Suppressor macrophage treated with lipopolysaccharide for 1 hour (primary cell): ENCODE measurements at places on chromosomes 12 and 14.
A peak's percentile ranks its signal among the peaks of the same experiment; 100 is the strongest.

DNA sequence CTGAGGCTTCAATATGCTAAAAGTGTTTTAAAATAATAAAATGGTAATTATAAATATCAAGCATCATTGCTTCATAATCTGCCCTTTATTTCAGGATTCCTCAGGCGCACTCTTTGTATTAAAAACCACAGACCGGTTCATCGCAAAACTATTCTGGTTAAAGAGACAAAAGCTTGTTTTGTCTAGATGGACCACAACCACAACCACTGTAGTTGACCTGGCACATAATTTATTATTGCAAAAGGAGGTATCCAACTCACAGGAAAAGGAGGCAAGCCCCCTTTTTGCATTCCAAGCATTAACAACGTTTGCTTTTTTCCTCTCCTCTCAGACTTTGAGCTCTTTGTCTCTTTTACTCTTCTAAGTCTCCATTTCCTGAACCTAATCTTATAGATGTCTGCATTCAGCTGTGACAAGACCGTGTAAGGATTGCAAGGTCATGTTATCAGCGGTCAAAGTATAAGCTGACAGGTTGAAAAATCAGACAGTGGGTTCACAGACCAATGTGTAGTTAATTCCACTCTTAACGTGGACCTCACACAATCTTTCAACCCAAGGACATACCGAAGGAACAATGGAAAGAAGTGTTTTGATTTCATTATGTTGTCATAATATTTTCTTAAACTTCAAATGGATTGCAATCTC lies 1057.6 kb downstream of the GALC start:
- DNase-seq, result no peak

- no peak for DNase-seq
These were observed 28.9 kb downstream of the ESR2 start for GRCh38 chr14:64265222-64265621.

- no peak for DNase-seq
These were observed 216.0 kb upstream of the SFSWAP start for GRCh38 chr12:131494741-131495524.

DNA sequence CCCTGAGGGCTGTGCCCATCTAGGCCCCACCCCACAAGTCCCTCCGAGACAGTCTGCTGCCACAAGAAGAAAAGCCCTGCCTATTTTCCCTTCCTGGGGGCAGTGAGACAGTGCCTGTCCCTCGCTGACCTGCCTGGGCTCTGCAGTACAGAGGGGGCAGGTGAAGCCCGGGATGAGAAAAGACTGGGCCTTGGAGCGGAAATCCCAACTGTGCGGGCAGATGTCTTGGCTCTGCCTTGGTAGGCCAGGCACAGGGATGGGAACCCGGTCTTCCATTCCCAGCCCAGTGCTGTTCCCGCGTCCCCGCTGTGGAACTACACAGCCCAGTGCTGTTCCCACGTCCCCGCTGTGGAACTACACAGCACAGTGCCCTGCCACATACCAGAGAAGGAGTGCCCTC lies 12.8 kb upstream of the NXPH4 start:
- no peak for DNase-seq

DNA sequence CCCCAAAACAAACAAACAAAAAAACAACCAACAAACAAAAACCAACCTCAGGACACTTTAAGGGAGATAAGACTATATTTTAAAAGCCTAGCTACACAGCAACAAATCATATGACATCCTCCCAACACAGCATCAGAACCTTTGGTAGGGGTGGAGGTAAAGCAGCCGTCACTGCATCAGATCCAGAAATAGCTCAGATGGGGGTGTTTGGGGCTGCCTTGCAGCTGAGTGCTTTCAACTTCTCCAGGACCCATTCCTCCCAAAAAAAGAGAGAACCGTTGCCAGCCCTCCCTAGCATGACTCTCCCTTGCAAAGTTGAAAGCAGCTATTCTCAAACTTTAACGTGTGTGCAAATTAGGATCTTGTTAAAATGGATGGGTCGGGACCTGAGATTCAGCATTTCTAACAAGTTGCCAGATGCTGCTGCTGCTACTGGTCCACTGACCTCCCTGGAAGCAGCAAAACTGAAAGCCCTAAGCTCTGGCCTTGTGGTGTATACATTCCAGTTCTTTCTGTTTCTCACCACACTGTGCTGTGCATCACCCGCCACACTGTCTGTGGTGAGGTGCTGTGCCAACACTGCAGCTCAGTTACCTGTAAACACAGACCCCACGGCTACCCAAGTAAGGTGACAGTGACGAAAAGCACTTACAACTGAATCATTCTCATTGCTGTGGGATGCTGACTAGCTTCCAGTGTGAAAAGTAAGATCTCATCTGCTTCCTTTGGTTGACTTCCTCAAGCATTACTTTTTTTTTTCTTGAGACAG lies 54.0 kb downstream of the SLC38A1 start:
- DNase-seq, result peak; percentile 71

DNA sequence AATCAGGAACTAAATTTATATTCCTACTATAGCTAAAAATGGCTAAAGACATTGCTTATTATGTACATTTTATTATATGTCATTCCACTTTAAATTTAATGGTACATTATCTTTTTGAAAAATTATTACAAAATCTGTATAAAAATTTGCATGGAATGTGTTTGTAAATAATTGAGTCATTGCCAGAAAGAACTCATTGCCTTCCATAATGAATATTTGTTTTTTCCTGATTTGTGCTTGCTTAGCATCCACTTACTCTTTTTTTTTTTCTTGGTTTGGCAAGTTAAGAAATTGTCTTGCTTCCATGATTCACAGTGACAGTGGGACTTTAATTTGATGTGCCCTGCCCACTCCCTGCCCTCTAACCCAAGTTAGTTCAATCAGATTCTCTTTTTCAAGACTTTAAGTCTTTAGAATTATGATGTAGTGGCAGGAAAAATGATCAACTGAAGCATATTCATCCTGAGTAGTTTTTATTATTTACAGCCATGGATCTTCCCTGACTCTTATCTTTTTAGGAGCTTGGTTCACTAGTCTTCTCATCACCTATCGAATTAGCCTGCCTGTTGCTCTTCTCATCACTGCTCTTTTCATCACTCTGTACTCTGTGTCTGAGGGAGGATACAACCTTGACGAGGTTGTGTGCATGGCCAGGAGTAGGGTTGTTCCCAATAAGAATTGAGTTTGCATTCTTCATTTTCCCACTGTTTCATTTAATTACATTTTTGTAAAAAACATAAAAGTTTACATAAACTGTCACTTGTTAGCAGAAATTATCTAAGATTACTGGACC lies 442.0 kb downstream of the BTG1 start:
- no peak for DNase-seq

DNA sequence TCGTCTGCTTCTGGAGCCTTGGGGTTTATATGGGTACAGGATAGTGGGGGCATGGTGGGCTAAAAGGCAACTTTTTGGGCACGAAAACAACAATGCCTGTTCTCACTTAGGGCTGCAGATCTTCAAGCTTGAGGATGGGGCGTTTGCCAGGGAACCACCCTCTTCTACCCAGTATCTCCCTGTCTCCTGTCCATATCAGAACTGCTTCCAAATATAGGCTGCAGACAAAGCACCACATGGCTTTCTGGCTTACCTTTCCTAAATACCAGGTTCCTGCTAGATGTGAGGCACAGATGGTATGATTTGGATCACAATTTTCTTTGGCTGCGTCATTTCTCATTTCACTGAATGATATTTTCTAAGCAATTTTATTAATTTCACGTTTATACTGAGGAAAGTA lies 70.4 kb downstream of the CMAS start:
- DNase-seq, result no peak

- DNase-seq, result peak; percentile 84
These were observed 2.9 kb upstream of the RAB35 start for GRCh38 chr12:120119271-120119973.

- DNase-seq, result no peak
These were observed 147.9 kb downstream of the RPS29 start for GRCh38 chr14:49438256-49438770.

DNA sequence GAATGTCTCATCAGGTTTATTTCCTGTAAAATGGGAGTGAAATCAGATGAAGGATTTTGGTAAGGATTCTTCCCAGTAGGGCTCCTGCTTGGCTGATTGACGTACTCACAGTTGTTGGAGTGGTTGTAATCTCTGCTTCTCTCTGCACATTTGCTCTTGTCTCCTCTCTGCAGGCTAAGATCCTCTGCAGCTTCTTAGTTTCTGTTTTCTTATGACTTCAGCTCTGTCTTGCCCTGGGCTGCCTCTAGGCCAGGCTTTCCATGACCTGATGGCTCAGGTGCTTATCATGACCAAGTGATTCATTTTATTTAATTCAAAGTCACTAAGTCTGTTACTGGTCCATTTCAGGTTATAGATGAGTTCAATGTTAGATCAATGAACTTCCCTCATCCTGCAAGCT lies 394.5 kb upstream of the DDHD1 start:
- no peak for DNase-seq

DNA sequence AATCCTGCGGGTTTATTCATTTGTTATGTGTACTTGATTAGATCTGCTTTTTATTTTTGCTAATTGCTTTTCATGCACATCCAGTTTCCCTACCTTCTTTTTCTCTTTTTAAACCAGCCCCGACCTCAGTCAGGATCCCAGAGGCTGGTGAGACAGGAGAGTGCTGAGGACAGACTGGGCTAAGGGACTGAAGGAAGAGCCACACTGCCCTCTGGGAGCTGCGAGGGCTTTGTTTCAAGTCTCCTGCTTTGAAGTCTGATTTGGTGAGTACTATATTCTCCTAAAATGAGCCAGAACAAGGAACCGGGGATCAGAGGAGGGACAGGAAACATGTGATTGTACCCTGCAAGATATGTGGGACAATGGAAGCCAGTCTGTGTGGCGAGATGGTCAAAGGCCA lies 23.9 kb downstream of the PRICKLE1 start:
- no peak for DNase-seq

DNA sequence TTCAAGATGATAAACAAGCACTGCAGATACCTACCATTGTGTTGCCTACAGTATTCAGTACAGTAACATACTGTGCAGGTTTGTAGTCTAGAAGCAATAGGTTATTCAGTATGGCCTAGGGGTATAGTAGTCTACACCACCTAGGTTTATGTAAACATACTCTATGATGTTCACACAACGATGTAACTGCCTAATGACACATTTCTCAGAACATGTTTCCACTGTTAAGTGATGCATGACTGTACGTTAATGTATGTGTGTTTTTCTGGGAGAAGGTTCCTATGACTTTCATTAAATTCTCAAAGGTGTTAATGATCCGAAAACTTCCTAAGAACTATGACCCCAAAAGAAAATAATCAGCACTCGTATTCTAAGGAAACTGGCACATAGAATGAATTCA lies 20.9 kb upstream of the CALM1 start:
- no peak for DNase-seq

GRCh38 chr12:46354111-46354801 lies 18.3 kb downstream of the SLC38A2 start:
- DNase-seq, result no peak

GRCh38 chr12:66140731-66141130 lies 10.2 kb upstream of the LLPH start:
- no peak for DNase-seq

DNA sequence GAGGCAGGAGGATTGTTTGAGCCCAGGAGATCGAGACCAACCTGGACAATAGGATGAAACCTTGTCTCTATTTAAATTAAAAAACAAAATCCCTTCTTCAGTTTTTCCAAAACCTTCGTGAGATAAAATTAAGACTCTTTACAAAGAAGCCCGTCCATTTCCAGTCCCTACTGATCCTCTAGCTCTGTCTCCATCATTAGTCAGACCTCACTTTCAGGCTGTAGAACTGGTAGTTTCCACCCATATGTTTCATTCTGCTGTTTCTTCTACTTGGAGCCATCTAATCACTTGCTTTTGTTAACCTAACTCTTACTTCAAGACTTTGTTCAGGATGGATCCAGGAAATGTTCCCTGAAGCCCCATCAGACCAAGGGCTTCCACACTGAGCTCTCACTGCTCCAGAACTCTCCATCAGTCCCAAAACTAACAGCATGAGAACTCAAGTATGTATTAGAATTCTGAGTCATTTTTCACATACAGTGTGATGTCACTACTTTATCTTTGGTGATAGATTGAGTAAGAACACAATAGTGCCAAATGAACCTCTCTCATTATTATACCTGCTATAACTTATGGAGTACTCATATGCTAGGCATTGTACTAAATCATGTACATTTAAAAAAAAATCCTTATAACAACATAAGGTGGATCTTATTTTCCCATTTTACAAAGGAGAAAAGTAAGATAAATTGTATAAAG lies 90.8 kb downstream of the PRICKLE1 start:
- DNase-seq, result no peak

DNA sequence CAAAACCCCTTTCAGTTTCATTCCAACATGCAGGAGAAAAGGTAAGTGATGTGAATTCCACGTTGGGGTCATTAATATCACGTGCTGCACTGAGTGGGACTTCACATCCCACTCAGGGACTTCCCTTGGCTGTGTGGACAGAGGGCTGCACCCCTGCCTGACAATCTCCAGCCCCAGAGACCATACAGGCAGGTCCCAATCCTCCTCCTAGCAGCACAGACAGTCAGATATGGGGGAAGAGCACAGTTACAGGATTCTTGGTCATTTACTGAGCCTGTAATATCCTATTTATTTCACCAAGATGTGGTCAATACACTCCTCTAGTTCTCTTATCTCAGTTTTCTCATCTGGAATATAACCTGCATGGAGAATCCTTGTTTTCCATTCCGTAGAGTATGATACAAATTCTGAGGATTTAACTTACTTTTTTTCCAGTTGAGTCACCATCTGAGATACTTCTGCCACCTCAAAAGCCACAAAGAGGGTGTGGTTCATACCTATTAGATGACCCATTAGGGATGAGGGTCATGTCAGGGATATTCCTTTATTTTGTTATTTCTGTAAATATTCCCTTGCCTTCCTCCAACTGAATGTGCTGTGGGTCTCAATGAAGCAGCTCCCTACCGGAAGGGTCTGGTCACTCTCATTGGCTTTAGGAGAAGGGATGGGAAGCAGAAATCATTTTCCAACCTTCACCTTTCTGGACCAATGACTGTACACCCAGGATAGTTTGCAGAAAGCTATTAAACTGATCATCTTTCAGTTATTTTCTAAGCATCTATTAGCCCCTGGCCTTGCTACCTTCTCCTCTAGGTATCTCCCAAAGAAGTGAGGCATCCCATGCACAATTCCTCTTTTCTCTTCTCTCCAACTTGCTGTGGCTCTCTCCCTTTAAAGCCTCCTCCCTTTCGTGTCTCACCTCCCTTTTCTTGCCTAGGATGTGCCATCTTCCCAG lies 43.0 kb upstream of the NTF3 start:
- DNase-seq, result no peak

- no peak for DNase-seq
These were observed 36.0 kb upstream of the BATF start for GRCh38 chr14:75486318-75486717.
